CD4-positive, alpha-beta memory T cell (primary cell): ENCODE measurements at places on chromosomes 13 and 19. TPM values are rescaled to one million over a fixed set of nuclear protein-coding genes. Genes with fewer than 3 reads are reported as not detected.

DNA sequence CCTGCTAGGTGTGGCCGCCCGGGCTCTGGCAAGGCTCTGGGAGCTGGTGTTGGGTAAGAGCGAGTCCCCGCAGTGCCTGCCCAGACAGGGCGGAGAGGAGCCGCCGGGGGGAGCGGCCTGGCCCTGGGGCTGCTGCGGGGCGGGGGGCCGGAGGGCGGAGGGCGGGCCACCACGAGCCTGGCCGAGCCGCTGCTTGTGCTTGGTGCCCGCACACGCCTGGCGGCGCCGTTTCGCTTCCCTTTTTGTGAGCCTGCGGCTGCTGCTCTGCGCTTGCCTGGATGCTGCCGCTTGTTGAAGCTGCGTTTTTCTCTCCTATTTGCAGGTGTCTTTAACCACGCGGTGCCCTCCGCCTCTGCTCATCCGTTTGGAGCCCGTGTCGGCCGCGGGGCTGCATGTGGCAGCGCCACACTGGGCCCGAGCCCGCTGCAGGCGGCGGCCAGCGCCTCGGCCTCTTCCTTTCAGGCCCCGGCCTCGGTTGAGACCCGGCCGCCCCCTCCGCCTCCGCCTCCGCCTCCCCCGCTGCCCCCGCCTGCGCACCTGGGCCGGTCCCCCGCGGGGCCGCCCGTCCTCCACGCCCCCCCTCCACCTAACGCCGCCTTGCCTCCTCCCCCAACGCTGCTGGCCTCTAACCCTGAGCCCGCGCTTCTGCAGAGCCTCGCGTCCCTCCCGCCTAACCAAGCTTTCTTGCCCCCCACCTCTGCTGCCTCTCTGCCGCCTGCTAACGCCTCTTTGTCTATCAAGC, 8.5 kb downstream of the PLEKHJ1 start:
- H3K4me1 ChIP-seq: no peaks in the 10 kb centered on the region
- H3K36me3 ChIP-seq: peaks cover 19% of the 10 kb centered on the region
- H3K4me3 ChIP-seq: no peak overlapping the region
- H3K27ac ChIP-seq: no peak overlapping the region

DNA sequence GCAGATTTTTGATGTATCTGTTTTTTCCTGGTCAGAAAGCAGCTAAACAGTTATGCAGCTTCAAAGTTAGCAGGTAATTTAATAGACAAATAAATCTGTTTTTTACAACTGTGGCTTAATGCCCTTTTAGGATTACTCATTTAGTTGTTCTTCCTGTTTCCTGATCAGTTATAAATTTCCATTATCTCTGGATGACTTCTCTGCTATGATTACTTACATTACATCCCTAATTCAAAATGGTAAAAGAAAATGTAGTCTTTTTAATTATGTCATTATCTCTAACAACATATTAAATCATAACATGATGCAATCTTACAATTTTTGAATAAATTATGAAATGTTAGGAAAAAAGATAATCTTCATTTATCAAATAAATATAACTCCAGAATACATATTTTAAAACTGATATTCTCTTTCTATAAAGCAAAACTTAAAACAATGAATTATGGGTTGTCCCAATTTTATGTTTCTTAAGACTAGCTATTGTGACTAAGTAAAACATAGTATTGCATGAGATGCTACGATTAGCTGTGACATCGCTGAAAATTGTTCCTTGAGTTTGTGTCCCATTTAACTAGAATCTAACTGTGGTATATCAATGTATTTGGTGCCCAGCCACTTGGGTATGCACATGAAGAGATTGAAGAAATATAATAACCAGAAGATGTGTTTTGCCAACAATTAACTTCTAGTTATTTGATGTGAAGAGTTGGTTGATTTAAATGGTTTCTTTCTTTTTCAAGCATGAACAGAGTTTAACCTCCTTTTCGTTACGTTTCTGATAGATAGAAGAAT, 605.3 kb upstream of the SPRY2 start:
- no peak for DNase-seq
- no peaks in the 10 kb centered on the region for H3K36me3 ChIP-seq
- H3K4me3 ChIP-seq: no peak overlapping the region
- no peak overlapping the region for H3K27ac ChIP-seq

DNA sequence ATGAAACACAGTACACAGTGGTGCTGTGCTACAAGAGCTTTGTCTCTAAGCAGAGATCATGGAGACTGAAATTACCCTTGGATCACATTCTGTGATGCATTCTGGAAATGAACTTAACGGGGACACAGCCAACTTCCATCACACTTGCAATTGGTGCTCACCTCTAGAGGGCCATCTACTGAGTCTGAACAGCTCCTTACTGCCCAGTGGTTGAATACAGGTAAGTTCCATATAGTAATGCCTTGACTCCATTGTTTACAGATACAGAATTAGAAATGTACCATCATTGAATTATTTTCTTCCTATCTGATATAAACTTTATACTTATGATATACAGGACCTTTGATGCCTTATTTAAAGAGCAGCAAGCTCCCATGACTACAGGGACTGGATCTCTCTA, 686.4 kb downstream of the PCDH9 start:
- H3K27ac ChIP-seq: no peak overlapping the region
- DNase-seq: peak; percentile 8
- H3K4me3 ChIP-seq: no peak overlapping the region
- no peaks in the 10 kb centered on the region for H3K4me1 ChIP-seq

EFNA2 gene
- not detected for polyA plus RNA-seq

GRCh38 chr19:58248886-58249285, 20.2 kb downstream of the ZNF544 start:
- no peaks in the 10 kb centered on the region for H3K27me3 ChIP-seq
- DNase-seq: no peak
- peaks cover 54% of the 10 kb centered on the region for H3K36me3 ChIP-seq
- H3K4me3 ChIP-seq: no peak overlapping the region
- no peak overlapping the region for H3K27ac ChIP-seq

SLC35E1 gene
- 31.8 TPM for polyA plus RNA-seq

DNA sequence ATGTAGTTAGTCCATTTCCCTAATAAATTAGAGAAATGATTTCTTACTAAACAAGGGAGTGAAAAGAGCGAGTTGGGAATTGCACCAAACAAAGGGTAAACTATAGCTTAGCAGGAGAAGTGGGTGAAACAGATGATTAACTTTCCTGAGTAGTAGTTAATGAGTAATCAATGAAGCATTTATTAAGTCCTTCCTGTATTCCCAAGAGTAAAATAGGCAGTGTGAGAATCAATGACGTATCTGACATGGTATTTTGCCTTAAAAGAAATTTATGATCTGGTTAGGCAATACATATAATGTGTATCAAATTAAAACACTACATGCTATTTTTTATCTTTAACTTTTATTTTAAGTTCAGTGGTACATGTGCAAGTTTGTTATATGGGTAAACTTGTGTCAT, 142.8 kb downstream of the KLF5 start:
- H3K4me3 ChIP-seq: no peak overlapping the region
- H3K4me1 ChIP-seq: no peaks in the 10 kb centered on the region
- H3K36me3 ChIP-seq: no peaks in the 10 kb centered on the region
- DNase-seq: no peak
- H3K27ac ChIP-seq: no peak overlapping the region

- no peak for DNase-seq
- H3K36me3 ChIP-seq: no peaks in the 10 kb centered on the region
- H3K27ac ChIP-seq: no peak overlapping the region
- H3K4me3 ChIP-seq: no peak overlapping the region
Measured at GRCh38 chr13:58992478-58993042, 1171.2 kb downstream of the DIAPH3 start.

- no peak overlapping the region for H3K4me3 ChIP-seq
- DNase-seq: no peak
- H3K36me3 ChIP-seq: no peaks in the 10 kb centered on the region
Measured at GRCh38 chr19:43300876-43301765, 31.8 kb upstream of the PSG9 start.

DNA sequence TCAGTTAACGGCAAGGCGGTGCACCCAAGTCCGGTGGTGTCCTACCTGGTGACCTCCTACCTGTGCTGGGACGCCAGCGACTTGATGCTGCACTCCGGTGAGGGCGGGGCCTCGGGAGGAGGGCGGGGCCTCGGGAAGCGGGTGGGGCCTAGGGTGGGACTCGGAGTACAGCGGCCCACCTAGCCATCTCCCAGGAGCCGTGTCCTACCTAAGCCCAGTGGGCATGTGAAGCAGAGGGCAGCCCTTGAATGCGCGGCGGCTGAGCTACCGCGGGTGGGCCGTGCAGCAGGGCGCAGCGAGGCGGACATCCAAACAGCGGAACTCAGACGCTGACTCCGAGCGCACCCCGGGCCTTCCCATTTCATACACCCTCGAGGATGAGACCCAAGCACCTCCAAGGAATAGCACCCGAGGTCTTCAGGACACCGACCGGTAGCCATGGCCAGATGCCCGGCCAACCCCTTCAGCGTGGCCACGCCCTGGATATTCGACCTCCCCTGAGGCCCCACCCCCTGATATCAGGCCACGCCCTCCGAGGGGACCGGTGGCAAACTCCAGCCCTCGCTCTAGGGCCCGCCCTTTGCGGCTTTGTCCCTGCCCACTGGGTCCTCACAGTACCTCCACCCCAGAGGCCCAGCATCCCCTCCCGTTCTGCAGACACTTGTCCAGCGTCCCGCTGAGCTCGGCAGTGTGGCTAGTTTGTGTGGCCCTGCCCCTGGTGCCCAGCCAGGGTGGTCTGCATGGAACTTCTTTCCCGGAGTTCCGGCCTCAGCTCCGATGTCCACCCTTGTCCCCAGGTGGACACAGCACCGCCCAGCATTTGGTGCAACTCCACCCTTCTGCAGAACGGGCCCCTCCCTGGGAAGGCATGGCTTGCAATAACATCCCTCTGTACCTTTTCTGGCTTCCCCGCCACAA, 5.4 kb downstream of the KLK1 start:
- H3K4me3 ChIP-seq: peak overlapping the region; percentile 38
- no peak overlapping the region for H3K27ac ChIP-seq
- H3K27me3 ChIP-seq: peaks cover 13% of the 10 kb centered on the region
- DNase-seq: peak; percentile 40
- H3K36me3 ChIP-seq: no peaks in the 10 kb centered on the region

GRCh38 chr13:102907886-102908515, 62.2 kb downstream of the ERCC5 start:
- H3K4me1 ChIP-seq: no peaks in the 10 kb centered on the region
- no peaks in the 10 kb centered on the region for H3K27me3 ChIP-seq
- no peaks in the 10 kb centered on the region for H3K36me3 ChIP-seq

- peaks cover 38% of the 10 kb centered on the region for H3K4me1 ChIP-seq
- no peaks in the 10 kb centered on the region for H3K36me3 ChIP-seq
- H3K4me3 ChIP-seq: no peak overlapping the region
- H3K27me3 ChIP-seq: no peaks in the 10 kb centered on the region
- DNase-seq: no peak
Measured at GRCh38 chr19:15476325-15476724, 3.0 kb downstream of the PGLYRP2 start.

DNA sequence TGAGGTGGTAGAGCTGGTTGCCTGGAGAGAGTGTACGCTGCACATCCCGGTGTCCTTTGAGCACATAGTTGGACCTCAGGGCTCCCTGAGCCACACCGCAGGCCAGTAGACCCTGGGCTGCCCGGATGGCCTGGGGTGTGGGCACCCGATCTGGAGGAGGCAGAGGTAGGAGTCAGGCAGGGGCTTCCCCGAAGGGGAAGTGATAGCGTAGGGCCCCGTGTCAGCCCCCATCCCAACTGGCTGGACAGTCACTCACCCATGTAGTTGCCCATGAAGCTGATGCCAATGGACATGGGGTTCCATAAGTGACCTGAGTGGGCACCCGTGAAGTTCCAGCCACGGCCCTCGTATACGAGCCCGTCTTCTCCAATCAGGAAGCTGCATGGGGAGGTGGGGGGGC, 3.6 kb downstream of the PGLYRP1 start:
- no peak overlapping the region for H3K4me3 ChIP-seq
- no peaks in the 10 kb centered on the region for H3K36me3 ChIP-seq
- peaks cover 3% of the 10 kb centered on the region for H3K27me3 ChIP-seq
- DNase-seq: no peak

PSG2 gene
- polyA plus RNA-seq: not detected

DNA sequence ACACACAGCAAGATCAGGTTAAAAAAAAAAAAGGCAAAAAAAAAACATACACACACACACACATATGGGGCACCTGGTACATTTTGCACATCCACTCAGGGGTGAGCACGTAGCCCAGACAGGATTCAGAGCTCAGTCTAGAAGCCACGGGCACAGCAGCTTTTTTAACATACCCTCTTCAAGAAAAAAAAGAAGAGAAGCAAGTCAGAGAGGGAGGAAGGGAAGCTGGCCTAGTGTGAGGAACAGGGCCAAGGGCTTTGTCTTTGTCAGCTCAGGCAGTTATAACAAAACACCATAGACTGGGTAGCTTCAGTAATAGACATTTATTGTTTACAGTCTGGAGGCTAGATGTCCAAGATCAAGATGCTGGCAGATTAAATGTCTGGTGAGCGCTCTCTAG, 2.3 kb upstream of the TPM4 start:
- no peaks in the 10 kb centered on the region for H3K36me3 ChIP-seq
- H3K4me3 ChIP-seq: no peak overlapping the region
- H3K27ac ChIP-seq: peak overlapping the region; percentile 91
- DNase-seq: peak; percentile 56
- H3K27me3 ChIP-seq: no peaks in the 10 kb centered on the region
- H3K4me1 ChIP-seq: peaks cover 78% of the 10 kb centered on the region

GRCh38 chr19:21617740-21618339, 112.4 kb downstream of the ZNF429 start:
- H3K4me1 ChIP-seq: no peaks in the 10 kb centered on the region
- H3K27me3 ChIP-seq: no peaks in the 10 kb centered on the region
- H3K27ac ChIP-seq: no peak overlapping the region
- no peak overlapping the region for H3K4me3 ChIP-seq
- no peak for DNase-seq

DNA sequence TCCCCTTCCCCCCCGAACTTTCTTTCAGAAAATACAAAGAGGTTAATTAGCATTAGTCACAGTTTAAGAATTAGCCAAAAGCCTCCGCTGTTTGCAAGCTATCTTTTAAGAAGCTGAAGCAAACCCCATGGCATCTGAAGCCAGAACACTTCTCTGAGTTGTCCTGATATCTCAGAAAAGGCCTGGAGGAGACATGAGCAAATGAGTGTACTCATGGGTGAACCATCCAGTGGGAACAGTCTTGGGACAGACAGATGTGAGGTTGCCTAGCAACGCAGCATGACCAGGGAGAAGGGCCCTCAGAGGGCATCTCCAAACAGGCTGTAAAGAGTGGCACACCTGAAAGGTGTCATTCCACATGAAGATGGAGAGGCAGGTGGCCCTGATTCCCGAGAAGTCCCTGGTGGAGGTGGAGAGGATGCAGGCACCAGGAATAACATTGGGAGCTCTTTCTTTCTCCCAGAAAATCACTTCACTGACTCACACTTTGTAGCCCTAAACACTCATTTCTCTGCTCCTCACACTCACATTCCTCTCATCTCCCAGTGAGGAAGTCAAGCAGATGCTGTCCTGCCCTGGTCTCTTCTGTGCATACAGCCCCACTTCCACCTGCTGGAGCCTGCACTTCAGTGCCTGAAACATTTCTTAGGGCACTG, 87.0 kb upstream of the TSHZ3 start:
- no peak for DNase-seq
- H3K4me1 ChIP-seq: no peaks in the 10 kb centered on the region
- no peaks in the 10 kb centered on the region for H3K27me3 ChIP-seq

GRCh38 chr19:18815673-18816072, 16.1 kb upstream of the UPF1 start:
- H3K27me3 ChIP-seq: no peaks in the 10 kb centered on the region
- H3K4me1 ChIP-seq: no peaks in the 10 kb centered on the region
- no peak overlapping the region for H3K4me3 ChIP-seq
- H3K36me3 ChIP-seq: no peaks in the 10 kb centered on the region

NLRP12 gene
- not detected for polyA plus RNA-seq

GRCh38 chr19:1001538-1002166, 1.4 kb downstream of the GRIN3B start:
- H3K27me3 ChIP-seq: peaks cover 26% of the 10 kb centered on the region
- H3K4me1 ChIP-seq: peaks cover 15% of the 10 kb centered on the region
- DNase-seq: peak; percentile 71
